ENCODE measurements at places on chromosomes 3 and 15. TPM values are rescaled to one million over a fixed set of nuclear protein-coding genes. Genes with fewer than 3 reads are reported as not detected.

Gene CEP19
- total RNA-seq = 3.8 TPM

- DNase-seq = peak; percentile 77
These were observed 54.2 kb downstream of the CCDC54 start for GRCh38 chr3:107431246-107432012.

GRCh38 chr3:122151480-122151879 lies 32.0 kb upstream of the CASR start:
- no peak for DNase-seq

Gene TIPIN
- total RNA-seq = 7.0 TPM

GRCh38 chr3:129554356-129555152 lies 11.6 kb downstream of the H1-8 start:
- no peak for DNase-seq

DNA sequence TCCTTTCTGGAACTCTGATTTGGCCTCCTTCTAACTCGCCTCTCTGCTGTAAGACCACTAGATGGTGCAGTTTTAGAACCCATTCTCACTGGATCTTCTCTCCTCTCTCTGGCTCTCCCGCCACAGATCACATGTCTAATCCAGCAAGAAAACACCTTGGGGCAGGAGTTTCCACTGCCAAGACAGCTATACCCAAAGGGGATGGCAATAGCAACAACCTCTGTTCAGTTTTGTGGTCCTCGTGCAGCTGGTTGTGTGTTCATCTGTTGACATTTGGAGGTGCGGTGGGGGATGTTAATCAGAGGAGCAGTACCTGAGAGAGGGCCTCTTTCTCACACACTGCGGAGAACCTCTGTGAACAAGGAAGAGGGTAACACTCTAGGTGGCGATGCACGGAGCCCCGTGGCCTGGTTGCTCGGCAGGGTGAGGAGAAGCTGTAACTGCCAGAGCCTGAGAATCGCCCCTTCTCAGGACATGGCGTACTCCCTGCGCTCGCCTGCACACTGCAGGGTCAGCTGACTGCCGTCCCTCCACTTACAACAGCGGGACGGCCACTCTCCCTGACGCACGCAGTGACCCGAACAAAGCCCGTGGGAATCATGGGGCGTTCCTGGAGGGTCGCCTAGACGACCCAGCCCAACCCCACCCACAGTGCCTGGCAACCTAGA lies at the start of gene TEX55:
Gene TEX55, plus strand, starts transcription at position 666 of the 668 bp plus-strand sequence. CDS start 25 bp downstream, outside the sequence.
- DNase-seq = peak; percentile 37

- DNase-seq = no peak
These were observed 836.5 kb downstream of the PDCD6IP start for GRCh38 chr3:34634939-34635338.

DNA sequence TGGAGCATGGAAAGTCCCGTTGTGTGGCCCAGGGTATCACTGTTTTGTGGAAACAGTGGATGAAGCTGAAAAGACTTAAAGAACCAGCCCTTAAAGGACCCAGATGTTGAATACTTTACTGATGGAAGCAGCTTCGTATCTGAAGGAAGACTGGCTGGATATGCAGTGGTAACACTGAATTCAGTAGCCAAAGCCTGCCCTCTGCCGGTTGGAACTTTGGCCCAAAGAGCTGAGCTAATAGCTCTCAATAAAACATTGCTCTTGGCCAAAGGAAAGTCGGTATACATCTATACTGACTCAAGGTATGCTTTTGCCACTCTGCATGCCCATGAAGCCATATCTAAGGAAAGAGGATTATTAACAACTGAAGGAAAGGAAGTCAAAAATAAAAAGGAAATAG lies 885.4 kb downstream of the PDCD6IP start:
- peak; percentile 89 for DNase-seq

- DNase-seq = no peak
These were observed 46.5 kb upstream of the CGNL1 start for GRCh38 chr15:57329582-57330367.

Gene TMIE
- total RNA-seq = not detected

Gene CHL1
- 9.3 TPM for total RNA-seq

DNA sequence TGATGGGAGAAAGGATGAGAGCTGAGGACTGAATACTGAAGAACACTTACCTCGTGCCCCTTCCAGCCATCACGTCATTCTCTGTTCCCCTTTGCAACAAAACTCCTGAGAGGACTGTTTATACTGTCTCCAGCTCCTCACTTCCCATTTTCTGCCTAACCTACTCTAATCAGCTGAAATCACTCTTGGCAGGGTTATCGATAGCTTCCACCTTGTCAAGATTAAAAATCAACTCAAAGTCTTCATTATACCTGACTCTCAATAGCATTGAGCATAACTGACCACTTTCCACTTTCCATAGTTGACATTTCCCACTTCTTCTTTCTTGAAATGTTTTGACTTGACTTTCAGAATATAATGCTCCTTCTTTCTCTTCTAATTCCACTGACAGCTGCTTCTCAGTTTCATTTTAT lies 4.3 kb downstream of the BTBD1 start:
- DNase-seq = no peak

Gene RASGRP1
- 2.6 TPM for total RNA-seq

- DNase-seq = no peak
These were observed 36.0 kb downstream of the LEO1 start for GRCh38 chr15:51935466-51936104.

Gene DUOX2
- 3.1 TPM for total RNA-seq

- DNase-seq = no peak
These were observed 38.5 kb upstream of the TFRC start for GRCh38 chr3:196120291-196120951.

DNA sequence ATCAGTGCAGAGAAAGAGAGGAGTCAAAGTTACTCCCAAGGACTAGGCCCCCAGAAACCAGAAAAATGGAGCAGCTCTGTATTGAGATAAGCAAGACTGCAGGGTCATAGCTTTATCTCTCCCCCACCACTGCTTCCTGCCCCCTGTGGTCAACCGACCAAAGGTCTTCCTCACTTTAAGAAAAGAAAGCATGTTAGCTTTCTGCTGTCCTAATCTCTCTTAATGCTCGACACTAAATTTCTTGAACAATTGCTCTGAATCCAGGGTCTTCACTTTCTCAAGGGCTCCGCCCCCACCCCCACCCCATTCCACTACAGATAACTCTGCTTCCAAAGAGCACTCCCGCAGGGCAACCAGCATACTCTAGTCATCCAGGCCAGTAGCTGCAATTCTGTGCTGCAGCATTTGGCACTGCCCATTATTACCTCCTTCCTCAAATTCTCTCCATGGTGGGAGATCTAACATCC lies 31.9 kb downstream of the TNIK start:
- DNase-seq = no peak

DNA sequence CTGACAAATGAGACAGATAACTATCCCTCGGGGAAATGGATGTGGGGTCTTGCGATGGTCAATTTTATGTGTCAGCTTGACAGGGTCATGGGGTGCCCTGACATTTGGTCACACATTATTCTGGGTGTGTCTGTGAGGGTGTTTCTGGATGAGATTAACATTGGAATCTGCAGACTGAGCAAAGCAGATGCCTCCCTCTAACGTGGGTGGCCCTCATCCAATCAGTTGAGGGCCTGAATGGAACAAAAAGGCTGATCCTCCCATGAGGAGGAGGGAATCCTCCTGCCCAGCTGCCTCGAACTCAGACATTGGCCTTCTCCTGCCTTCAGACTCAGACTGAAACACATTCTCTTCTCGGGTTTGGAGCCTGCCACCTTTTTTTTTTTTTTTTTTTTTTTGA lies 69.0 kb downstream of the MINAR1 start:
- DNase-seq = no peak

GRCh38 chr3:100864471-100865250 lies 128.6 kb downstream of the ABI3BP start:
- DNase-seq = no peak

- DNase-seq = no peak
These were observed 1284.7 kb downstream of the ROBO1 start for GRCh38 chr3:78483090-78483489.

- peak; percentile 73 for DNase-seq
These were observed 77.1 kb downstream of the WDR76 start for GRCh38 chr15:43903864-43904290.

Gene NOP10
- 90.6 TPM for total RNA-seq

Gene SKOR1
- 0.63 TPM for total RNA-seq

- no peak for DNase-seq
These were observed 118.3 kb upstream of the FOXB1 start for GRCh38 chr15:59885832-59886231.

DNA sequence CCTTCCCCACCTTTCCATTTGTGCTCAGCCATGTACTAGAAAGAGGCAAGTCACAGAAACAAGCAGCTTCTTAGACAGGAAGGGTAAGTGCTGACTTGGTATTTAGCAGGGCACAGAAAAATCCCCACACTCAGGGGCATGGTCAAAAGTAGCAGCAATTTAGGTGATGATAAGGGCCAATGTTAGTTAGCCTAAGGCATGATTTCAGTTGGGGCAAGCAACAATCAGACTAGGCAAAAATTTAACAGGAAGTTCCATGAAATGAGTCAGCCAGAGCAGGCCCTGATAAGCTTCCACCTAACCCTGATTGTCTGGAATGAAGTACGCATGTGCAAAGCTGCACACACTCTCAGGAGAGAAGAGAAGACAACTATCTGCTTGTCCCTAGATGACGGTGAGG lies 423.4 kb upstream of the UBE2E2 start:
- no peak for DNase-seq

DNA sequence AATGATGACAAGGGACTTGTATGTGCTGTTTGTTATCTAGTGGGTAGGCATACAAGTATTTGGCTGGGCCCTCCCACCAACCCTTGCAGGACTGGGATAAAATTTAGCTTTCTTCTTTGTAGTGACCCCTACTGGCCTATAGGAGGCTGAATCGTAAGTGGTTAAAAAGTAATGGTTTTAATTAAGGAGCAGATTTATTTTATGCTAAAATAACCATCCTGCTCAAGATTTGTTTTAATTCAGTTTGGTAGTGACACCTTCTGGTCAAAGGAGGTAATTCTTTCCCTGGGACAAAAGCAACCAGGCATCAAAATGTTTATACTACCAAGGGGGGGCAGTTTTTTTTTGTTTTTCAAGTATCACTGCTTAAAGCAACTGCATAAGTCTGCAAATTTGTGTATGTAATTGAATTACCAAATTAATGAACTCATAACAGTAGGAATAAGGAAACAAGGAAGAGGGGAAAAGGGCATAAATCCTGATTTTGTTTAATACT lies 70.7 kb downstream of the TOP2B start:
- no peak for DNase-seq

- no peak for DNase-seq
These were observed 159.8 kb upstream of the NUDT16 start for GRCh38 chr3:131221731-131222130.

Gene PRC1
- 12.3 TPM for total RNA-seq

DNA sequence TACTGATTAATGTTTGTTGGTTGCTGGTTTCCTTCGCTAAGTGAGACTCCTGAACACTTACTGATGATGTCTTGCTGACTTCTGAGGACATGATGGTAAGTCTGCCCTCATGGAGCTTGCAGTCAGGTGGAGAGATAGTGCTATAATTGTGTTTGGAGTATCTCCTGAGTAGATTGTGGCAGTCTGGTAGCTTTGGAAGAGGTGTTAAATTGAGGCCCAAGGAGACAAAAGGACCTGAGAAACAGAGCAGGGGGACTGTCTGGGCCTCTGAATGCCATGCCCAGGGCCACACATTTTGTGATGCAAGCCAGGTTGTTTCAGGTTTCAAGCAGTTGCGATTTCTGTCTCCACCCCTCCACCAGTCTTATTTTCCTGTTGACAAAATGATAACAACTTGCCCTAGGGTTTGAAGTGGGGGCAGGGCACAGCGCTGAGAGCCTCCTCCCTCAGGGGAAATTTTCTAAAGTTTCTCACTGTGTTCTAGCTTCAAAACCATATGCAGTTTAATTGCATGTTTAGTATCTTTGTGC lies 16.7 kb downstream of the SMAD3 start:
- peak; percentile 79 for DNase-seq

GRCh38 chr3:181999314-181999713 lies 287.6 kb downstream of the SOX2 start:
- DNase-seq = no peak

- peak; percentile 65 for DNase-seq
These were observed 96.1 kb upstream of the CHD2 start for GRCh38 chr15:92803852-92804609.

GRCh38 chr3:117600112-117600511 lies 890.5 kb downstream of the TUSC7 start:
- no peak for DNase-seq

GRCh38 chr3:168273917-168274316 lies 178.2 kb upstream of the GOLIM4 start:
- DNase-seq = no peak

Gene CPN2
- total RNA-seq = not detected

DNA sequence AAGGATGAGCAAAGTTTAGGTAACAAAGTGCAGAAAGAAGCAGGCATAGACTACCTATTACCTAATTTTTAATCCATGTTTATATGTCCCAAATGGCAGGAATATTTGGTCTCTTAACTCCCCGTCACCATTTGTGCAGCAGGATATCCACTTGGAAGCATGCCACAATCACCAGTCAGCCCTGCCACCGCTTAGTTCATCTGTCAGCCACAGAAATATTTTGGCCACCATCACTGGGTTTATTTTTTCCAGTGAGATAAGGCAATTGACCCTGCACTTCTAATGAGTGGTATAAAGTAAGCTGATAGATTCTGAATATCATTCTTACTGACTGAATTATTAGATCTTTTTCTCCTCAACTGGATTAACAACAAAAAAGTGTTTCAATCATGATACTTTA lies 152.9 kb upstream of the SOX2 start:
- DNase-seq = no peak

DNA sequence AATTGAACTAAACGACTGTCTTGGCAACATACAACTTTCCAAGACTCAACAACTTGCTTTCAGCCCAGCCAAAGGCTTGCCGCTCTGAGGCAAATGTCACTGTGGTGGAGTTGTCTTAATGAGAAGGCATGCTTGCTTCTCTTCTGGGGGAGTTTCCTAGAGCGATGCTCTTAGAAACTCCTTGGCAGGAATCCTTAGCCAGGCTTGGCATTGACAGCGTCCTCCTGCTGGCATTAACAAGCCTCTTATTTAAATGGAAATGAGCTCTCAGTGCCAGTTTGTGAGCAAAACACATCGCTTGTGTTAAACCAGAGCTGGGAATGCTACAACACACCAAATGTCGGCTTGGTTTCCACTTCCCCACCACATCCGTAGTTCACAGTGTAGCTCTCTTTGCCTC lies 265.5 kb upstream of the TPRG1 start:
- DNase-seq = no peak

GRCh38 chr3:48845170-48845569 lies 2.5 kb downstream of the PRKAR2A start:
- no peak for DNase-seq

All from mucosa of descending colon (tissue), 3 donors.